Naive thymus-derived CD4-positive, alpha-beta T cell (primary cell): ENCODE measurements at places on chromosomes 1 and 21.
A peak's percentile ranks its signal among the peaks of the same experiment; 100 is the strongest.

- no peaks in the 10 kb centered on the region for H3K27me3 ChIP-seq
- H3K36me3 ChIP-seq = peaks cover 6% of the 10 kb centered on the region
- H3K4me3 ChIP-seq = peak overlapping the region; percentile 90
- peak overlapping the region; percentile 68 for H3K27ac ChIP-seq
- DNase-seq = no peak
Measured at GRCh38 chr1:3530086-3530925, 75.8 kb downstream of the ARHGEF16 start.

GRCh38 chr1:227729881-227730629 lies 5.0 kb downstream of the JMJD4 start:
- no peak overlapping the region for H3K4me3 ChIP-seq
- peak overlapping the region; percentile 37 for H3K27ac ChIP-seq
- H3K36me3 ChIP-seq = no peaks in the 10 kb centered on the region
- H3K4me1 ChIP-seq = peaks cover 10% of the 10 kb centered on the region
- DNase-seq = no peak
- no peaks in the 10 kb centered on the region for H3K27me3 ChIP-seq

GRCh38 chr1:118012515-118013124 lies 83.1 kb downstream of the WDR3 start:
- no peaks in the 10 kb centered on the region for H3K27me3 ChIP-seq
- no peak overlapping the region for H3K27ac ChIP-seq
- no peak overlapping the region for H3K4me3 ChIP-seq
- H3K36me3 ChIP-seq = no peaks in the 10 kb centered on the region

DNA sequence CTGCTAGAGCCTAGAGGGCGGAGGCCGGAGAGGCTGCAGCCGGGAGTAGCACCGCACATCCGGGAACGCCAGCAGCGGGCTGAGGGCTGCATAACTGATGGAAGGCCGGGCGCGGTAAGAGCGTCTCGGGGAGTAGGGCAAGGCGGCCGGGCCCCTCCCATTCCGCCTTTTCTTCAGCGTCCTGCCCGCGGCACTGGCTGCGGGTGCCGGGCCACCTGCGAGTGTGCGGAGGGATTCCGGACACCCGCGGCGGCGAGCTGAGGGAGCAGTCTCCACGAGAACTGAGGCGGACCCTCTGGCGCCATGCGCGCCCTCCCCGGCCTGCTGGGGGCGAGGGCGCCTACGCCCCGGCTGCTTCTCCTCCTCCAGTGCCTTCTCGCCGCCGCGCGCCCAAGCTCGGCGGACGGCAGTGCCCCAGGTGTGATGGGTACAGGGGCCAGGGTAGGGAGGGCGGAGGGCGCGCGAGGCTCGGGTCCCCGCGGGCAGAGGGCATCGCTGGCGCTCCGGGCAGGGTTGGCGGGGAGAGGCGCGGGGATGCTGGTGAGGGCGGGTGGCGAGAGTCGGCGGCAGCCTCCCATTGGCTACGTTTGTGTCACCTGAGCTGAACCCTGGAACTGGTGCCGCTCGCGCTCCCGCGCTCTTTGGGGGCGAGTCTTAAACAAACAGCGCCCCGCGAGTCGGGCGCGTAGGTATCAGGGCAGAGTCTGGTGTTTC lies 334.4 kb downstream of the SRGAP2C start:
- DNase-seq = peak; percentile 83
- H3K36me3 ChIP-seq = peaks cover 4% of the 10 kb centered on the region
- H3K27me3 ChIP-seq = no peaks in the 10 kb centered on the region

- no peak for DNase-seq
- no peak overlapping the region for H3K27ac ChIP-seq
- H3K36me3 ChIP-seq = no peaks in the 10 kb centered on the region
- H3K27me3 ChIP-seq = no peaks in the 10 kb centered on the region
Measured at GRCh38 chr1:39631361-39632322, 7.8 kb downstream of the HEYL start.

- H3K4me1 ChIP-seq = no peaks in the 10 kb centered on the region
- H3K27ac ChIP-seq = no peak overlapping the region
- peak; percentile 9 for DNase-seq
- H3K27me3 ChIP-seq = no peaks in the 10 kb centered on the region
- H3K4me3 ChIP-seq = no peak overlapping the region
Measured at GRCh38 chr1:7218210-7218832, 433.1 kb downstream of the CAMTA1 start.

GRCh38 chr1:229221106-229222019 lies 49.5 kb upstream of the RAB4A start:
- no peak overlapping the region for H3K4me3 ChIP-seq
- H3K27me3 ChIP-seq = no peaks in the 10 kb centered on the region
- H3K36me3 ChIP-seq = no peaks in the 10 kb centered on the region

DNA sequence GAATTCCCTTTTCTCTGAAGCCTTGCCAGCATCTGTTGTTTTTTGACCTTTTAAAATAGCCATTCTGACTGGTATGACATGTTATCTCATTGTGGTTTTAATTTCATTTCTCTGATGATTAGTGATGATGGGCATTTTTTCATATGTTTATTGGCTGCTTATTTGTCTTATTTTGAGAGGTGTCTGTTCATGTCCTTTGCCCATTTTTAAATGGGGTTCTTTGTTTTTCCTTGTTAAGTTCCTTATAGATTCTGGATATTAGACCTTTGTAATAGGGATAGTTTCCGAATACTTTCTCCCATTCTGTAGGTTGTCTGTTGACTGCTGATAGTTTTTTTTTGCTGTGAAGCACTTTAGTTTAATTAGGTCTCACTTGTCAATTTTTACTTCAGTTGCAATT lies 54.0 kb upstream of the C1orf185 start:
- DNase-seq = no peak
- no peak overlapping the region for H3K27ac ChIP-seq
- H3K36me3 ChIP-seq = no peaks in the 10 kb centered on the region

GRCh38 chr1:14915356-14916054 lies 238.0 kb upstream of the TMEM51 start:
- H3K27ac ChIP-seq = no peak overlapping the region
- no peak for DNase-seq
- H3K4me1 ChIP-seq = no peaks in the 10 kb centered on the region
- no peak overlapping the region for H3K4me3 ChIP-seq
- H3K36me3 ChIP-seq = no peaks in the 10 kb centered on the region

- H3K36me3 ChIP-seq = no peaks in the 10 kb centered on the region
- peak overlapping the region; percentile 59 for H3K27ac ChIP-seq
- peaks cover 24% of the 10 kb centered on the region for H3K4me1 ChIP-seq
- peak; percentile 33 for DNase-seq
- H3K4me3 ChIP-seq = peak overlapping the region; percentile 67
Measured at GRCh38 chr1:9128166-9128519, 759 bp downstream of the GPR157 start.

DNA sequence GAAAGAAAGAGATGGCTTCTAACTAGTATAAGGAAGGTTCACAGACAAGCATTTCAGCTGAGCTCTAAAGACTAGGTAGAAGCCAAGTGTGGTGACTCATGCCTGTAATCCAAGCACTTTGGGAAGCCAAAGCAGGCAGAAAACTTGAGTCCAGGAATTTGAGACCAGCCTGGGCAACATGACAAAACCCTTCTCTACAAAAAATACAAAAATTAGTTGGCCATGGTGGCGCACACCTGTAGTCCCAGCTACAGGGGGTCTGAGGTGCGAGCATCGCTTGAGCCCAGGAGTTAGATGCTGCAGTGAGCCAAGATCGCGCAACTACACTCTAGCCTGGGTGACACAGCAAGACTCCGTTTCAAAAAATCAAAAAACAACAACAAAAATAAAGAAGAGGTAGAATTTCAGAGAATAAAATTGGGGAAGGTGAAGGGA lies 27.8 kb downstream of the FBXO42 start:
- H3K36me3 ChIP-seq = no peaks in the 10 kb centered on the region
- no peak for DNase-seq
- H3K4me1 ChIP-seq = no peaks in the 10 kb centered on the region
- H3K4me3 ChIP-seq = no peak overlapping the region
- H3K27me3 ChIP-seq = no peaks in the 10 kb centered on the region

DNA sequence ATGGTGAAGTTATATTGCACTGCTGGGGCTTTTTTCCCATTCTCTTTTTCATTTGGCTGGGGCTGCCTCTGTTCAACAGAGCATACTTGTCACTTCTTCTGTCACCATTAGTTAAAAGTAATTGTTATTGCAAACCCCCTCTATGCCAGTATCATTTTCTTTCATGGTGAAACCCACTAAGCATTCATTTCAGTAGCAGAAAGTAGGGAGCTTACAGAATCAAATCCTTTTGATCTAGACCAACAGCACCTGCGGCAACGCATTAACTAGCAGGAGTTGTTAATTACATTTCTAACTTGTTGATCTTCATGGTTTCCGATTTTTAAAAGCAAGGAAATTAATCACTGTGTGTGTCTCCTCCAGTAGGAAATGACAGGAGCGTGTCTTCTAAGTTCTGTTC lies 15.0 kb downstream of the SMYD2 start:
- no peaks in the 10 kb centered on the region for H3K27me3 ChIP-seq
- no peak for DNase-seq
- no peak overlapping the region for H3K4me3 ChIP-seq
- no peak overlapping the region for H3K27ac ChIP-seq
- H3K4me1 ChIP-seq = no peaks in the 10 kb centered on the region

DNA sequence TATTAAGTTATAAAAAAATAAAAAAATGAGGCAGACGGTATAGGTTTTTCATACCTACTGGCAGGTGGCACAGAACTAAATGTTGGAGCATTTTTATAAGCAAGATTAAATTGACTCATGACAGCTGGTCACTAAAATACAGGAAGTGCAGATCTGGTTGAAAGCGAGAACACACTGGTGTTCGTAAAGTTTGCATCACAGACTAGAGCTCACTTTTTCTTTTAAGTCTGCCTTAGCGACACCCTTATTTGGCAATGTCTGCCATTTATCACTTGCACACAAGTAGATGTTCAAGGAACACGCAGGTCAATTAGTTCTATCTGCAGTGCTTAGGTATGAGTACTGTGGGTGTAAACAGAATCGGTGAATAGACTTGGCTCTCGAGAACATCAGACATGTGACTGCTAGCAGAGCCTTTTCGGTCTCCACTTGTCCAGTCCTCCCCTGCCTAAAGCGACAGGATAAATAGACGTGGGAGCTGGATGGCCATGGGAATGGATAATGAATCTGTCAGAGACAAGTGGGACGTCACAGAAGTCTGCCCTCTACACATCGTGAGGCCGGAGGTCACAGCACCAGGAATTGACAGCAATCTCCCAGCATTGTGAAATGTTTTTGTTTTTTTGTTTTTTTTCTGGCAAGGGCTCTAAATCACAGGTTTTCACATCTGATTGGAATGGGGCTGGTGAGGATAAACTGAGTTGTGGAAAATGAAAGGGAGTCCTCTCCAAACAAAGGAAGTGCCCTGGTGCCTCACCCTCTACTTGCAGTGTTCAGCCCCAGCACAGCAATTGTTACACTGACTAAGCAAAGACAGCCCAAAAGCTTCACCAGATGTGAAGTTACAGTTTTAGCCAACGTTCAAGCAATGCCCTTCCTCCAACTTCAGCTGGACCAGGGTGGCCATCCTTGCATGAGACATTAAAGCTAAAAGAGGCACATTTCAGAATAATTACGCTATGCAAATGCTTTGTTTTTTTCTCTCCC lies 248.9 kb downstream of the NTNG1 start:
- no peak overlapping the region for H3K4me3 ChIP-seq
- H3K4me1 ChIP-seq = no peaks in the 10 kb centered on the region
- no peak for DNase-seq
- no peaks in the 10 kb centered on the region for H3K36me3 ChIP-seq

GRCh38 chr21:34510148-34511142 lies 1.6 kb downstream of the KCNE1 start:
- no peak for DNase-seq
- H3K4me1 ChIP-seq = no peaks in the 10 kb centered on the region
- H3K4me3 ChIP-seq = no peak overlapping the region
- H3K27me3 ChIP-seq = no peaks in the 10 kb centered on the region

DNA sequence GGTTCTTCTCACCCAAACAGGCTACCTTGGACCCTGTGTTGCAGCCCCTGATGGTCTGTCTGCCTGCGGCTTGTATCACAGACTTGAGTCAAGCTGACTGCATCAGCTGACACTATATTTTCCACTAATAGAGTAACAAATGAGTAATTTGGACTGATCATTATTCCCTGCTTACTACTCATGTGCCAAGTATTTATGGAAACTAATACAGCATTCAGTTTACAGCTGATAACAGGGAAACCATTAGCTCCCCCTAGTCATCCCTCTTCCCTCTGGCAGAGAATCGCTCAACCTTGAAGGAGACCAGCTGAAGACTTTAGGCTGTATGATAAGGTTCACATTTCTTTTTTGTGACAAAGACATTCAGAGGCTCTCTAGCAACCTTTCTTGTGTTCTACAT lies 116.6 kb upstream of the SYT6 start:
- H3K4me3 ChIP-seq = no peak overlapping the region
- no peak for DNase-seq
- no peaks in the 10 kb centered on the region for H3K27me3 ChIP-seq
- no peak overlapping the region for H3K27ac ChIP-seq
- no peaks in the 10 kb centered on the region for H3K4me1 ChIP-seq

- H3K27ac ChIP-seq = no peak overlapping the region
- no peak overlapping the region for H3K4me3 ChIP-seq
- no peaks in the 10 kb centered on the region for H3K27me3 ChIP-seq
- no peak for DNase-seq
- H3K36me3 ChIP-seq = no peaks in the 10 kb centered on the region
Measured at GRCh38 chr1:198124673-198125072, 32.1 kb upstream of the NEK7 start.

DNA sequence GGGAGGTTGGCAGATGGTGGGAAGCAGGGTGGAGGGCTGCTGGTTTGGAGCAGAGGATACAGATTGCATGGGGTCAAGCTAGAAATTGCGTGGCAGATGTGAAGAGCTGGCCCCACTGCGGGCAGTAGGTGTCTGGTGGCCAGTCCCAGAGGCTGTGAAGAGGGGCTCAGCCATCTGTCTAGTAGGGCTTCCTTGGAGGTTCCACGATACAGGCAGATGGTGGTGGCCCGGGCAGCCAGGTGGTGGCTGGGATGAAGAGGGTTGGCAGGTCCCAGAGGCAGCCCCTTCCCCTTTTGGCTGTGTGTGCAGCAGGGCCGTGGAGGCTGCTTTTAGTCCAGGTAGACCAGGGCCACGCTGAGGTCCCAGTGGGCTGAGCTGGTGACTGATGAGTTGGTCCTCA lies 16.6 kb downstream of the PSEN2 start:
- no peaks in the 10 kb centered on the region for H3K27me3 ChIP-seq
- H3K4me3 ChIP-seq = no peak overlapping the region
- DNase-seq = no peak
- no peak overlapping the region for H3K27ac ChIP-seq

DNA sequence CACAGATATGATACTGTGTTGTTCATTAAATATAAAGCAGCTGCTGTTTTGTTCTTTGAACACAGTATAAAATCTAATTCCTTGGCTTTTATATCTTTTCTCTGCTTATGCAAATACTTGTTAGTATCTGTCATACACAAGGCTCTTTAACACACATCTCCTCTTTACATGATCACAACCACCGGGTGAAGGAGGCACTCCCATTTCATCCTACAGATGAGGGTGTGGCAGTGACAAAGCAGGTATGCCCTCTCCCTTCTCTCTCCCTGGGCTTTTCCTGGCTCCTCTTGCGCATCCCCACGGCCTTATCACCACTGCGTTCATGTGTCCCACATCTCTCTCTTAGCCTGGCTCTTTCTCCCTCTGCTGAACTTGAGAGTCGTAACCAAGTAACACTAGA lies 38.2 kb downstream of the JUN start:
- no peaks in the 10 kb centered on the region for H3K4me1 ChIP-seq
- no peaks in the 10 kb centered on the region for H3K36me3 ChIP-seq
- H3K27me3 ChIP-seq = peaks cover 4% of the 10 kb centered on the region
- DNase-seq = no peak
- H3K4me3 ChIP-seq = no peak overlapping the region
- no peak overlapping the region for H3K27ac ChIP-seq
